NCI-H2029 treated with DMSO at 0.1 percent for 48 hours (cell line): ENCODE measurements at places on chromosomes 16 and 17.

DNA sequence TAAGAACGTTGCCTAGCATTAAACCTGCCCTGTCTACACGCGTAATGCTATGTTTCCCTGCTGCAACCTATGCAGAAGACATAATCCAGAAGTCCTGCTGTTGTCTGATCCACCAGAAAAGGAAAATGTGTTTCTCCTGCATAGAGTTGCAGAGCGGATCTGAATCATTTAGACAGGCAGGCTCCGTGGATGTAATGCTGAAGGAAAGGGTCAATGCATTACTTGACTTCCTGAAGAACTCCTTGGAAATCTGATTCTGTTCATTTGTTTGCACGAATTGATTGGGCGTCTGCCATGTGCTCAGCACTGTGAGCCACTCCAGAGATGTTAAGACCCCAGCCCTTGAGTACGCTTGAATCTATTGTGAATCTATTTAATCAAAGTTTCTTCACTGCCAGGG, 83.4 kb downstream of the FOXL1 start:
- DNase-seq: no peak

DNA sequence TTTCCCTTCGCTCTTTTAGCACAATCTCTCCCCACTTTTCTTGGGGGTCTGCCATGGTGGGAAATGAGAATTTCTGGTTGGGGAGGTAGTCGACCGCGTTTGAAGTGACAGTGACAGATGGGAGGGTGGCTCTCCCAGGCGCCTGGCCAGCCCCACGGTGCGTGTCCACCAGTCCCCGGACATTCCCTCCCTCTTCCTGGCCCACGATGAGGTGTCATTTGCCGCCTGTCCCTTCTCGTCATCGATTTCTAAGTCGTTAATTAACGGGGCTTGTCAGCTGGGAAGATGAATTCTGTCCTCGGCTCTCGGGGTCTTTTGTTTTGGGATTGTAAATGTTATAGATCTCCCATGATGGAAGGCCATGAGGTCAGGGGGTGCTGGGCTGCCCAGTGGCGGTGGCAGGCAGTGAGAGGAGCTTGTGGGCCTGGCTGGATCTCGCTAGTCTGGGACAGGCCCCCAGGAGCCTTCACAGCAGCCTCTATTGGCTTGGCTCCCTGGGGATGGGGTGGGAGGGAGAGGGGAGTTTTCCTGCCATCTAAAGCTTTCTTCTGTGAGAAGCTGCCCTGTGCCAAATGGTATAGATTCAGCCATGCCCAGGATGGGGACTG, 164.2 kb downstream of the MRM1 start:
- DNase-seq: no peak

- peak; percentile 1 for DNase-seq
Observed at GRCh38 chr16:23729503-23730424, 16.7 kb upstream of the ERN2 start.

DNA sequence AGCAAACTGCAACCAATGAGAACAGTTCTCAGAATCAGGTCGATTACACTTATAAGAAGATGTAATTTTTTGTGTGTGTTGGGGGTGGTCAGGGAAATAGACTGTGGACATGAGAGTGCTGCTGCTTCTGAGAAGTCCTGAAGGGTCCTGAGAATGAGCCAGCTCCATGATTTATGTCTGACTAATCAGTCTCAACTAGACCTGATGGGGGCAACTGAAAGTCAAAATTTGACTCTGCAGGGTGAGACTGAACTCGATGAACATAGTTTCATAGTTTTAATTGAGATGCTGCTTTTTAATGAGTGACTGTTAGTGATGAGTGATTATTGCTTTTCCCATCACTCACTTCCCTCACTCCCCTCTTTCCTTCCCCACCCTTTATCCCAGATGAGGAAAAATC, 37.3 kb downstream of the SMARCE1 start:
- DNase-seq: no peak

DNA sequence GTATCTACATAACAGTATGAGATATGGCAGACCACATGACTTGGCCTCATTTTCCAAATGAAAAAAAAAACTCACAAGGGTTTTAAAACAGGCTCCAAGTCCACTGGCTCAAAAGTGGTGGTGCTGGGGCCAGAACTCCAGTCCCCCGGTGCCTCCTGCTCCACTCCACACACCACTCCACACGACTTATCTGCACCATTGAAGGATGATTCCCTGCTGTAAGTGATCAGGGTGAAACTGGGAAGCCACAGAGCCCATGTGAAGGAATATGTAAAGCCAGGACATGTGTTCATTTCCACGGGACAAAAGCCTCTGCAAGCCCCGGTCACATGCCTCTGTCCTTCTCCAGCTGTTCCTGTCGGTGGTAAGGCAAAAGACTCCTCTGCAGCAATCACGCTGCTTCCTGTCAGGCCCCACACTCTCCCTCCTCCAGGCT, 97.2 kb downstream of the ZNF18 start:
- DNase-seq: no peak

- no peak for DNase-seq
Observed at GRCh38 chr17:9912121-9913099, 7.3 kb upstream of the RCVRN start.

DNA sequence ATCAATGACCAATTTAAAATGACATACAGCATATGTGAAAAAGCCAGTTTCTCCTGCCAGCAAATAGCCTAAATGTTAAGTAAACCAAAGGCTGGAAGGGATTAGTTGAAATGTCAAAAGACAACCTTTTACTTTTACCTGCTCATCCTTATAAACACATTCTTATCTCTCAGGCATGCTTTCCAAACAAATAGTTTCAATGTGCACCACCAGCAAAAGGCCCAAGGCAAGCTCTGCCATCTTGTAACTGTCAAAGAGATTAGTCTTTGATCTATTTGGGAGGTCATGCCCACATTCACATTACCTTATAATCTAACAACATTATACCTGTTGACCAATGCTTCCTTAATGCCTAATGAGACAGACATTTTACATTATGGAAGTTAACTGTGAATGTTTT, 132.2 kb upstream of the NACA2 start:
- no peak for DNase-seq
